ENCODE measurements at places on chromosomes 13 and 19.

DNA sequence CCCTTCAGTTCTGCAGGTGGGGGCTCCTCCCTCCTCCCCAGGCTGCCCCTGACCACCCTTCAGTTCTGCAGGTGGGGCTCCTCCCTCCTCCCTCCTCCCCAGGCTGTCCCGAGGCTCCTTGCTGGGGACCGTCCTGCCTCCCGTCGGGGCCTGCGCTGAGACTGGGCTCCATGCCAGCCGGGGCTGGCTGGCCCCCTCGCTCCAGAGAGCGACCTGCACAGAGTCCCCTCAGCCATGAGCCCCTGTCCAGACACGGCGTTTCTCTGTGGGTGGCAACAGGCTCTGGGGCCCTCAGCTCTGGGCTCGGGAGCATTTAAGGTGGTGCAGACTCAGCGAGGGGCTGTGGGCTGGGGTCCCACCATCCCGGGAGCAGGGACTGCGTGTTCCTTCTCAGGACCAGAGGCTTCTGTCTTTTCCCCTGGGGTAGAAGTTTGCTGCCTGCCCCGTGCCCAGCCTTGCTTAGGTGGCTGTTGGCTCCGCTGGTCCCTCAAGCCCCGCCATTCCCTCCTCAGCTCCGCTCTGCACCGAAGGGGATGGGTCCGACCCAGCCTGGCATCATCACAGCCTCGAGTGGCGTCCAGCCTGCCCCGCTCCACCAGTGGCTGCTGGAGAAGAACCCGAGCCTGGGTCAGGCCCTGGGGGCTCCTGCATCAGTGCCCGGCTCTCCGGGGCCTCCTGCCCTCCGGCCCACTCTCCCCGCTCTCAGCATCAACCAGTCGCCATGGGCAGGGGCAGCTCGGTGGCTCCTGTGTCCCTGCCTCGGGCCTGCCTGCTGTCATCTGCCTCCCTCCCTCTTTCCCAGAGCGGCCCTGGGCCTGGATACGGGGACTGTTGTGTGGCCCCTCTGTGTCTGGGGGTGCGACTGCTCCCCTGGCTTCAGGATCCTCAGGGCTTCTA, 27.6 kb downstream of the CSNK1G2 start:
- DNase-seq = no peak

DNA sequence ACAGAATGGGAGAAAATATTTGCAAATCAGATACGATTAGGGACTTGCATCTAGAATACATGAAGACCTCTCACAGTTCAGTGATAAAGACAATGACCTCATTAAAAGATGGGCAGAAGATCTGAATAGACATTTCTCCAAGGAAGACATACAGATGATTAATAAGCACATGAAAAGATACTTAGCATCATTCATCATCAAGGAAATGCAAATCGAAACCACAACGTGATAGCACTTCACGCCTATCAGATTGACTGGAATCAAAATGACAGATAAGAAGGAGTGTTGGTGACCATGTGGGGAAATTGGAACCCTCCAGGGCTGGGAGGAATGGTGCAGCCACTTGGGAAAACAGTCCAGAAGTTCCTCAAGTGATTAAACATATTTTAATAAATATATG, 25.8 kb downstream of the CFAP97D2 start:
- DNase-seq = no peak

DNA sequence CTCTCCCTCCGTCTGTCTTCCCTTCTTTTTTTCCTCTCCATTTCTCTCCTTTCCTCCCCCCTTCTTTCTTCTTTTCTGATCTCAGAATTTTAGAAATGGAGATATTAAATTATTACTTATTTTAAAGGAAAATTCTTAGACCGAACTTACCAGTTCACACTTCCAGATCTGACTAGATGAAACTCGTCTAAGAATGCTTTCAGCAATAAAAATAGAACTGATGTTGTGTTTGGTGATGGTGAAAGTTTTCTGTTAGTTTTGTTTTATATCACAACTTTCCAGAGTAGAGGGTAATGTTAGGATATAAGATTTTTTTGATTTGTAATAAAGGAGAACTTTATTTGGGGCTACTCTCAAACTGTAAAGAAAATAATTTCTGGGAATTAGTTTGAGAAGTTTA, 29.9 kb downstream of the UCHL3 start:
- DNase-seq = no peak

- no peak for DNase-seq
Measured at GRCh38 chr13:56706485-56706884, 434.2 kb upstream of the PRR20A start.

DNA sequence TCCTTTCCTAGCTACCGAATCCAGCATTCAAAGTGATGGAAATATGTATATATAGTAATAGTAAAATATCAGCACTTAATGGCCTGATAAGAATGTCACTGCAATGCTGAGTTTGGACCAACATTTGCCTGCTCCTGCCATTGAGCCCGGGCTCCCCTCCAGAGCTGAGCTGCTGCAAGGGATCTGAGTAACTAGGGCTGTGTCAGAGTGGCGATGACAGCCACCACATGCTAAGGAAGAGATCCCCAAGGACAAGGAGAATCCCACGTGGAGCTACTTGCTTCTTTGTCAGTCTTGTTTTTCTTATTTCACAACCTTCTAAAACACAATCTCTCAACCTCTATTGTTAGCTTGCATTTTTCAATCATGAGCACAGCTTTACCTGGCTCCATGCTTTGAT, 19.5 kb upstream of the ALOX5AP start:
- DNase-seq = no peak

DNA sequence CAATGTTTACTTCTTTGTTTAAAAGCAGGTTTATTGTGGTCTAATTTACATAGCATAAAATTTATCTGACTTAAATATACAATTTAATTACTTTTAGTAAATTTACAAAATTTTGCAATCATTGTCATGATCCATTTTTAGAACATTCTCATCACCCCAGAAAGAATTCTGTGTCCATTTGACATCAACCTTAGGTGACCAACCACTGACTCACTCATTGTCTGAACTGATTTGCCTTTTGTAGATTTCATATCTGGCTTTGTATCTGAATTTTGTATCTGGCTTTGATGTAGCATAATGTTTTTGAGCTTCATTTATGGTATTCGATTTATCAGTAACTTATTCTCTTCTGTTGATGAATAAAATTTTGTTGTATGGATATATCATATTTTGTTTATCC, 40.4 kb downstream of the EDNRB start:
- DNase-seq = no peak

DNA sequence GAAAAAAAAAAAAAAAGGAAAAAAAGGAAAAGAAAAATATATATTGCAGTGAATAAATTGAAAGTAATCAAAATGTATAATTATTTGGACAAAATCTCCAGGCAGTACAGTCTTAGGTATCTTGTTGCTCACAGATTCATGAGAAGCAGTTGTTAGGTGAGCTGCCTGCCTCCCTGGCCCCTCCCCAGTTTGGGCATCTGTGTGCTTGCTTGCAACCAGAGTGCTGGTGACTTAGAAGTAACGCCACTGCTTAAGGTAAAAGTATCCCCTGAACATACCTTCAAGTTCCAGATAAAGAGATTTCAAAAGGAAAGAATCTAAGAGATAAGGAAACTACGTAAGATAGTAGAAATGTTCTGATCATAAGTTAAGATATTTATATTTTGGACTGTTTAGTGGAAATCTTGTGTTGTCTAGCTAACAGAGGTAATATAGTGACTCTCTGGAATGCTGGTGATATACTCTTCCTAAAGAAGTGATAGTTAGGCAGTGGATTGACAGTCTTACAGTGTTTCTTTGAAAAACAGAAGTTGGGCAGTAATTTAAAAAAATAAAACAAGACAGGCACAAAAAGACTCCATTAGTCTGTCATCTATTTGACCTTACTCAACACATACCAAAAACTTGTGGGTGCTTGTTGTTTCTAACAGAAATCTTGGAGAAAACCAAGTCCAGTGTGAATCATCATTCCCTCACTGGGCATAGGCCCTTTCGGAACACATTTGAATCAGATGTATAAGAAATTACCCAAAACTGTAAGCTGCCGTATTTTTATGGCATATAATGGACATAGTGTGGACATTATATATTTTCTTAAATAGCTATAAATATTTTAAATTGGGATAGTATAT, 38.3 kb upstream of the KCTD4 start:
- DNase-seq = no peak
